Amniotic epithelial cell (primary cell): ENCODE measurements at places on chromosomes 6 and 20.

DNA sequence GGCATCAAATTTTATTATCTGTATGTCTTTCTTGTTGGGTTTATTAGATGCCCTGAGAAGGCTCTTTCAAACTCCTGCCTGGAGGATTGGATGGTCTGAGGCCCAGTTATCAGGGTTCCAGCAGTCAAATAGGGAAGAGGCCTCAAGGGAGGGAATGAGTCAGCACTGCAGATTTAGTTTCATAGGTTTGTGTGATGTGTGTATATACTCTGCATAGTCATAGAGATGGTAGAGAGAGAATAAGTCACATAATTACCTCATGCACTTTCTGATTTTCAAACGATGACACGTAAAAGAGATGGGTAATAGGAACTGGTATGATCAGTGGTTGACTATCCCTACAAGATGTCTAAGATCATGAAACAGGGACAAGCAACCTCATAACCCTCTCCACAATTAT is 82.1 kb downstream of the ADAT2 start:
- peak; percentile 56 for DNase-seq

GRCh38 chr6:126227833-126228702 is 111.8 kb upstream of the CENPW start:
- DNase-seq, result peak; percentile 47

GRCh38 chr6:32854376-32855178 is 585 bp downstream of the PSMB9 start:
- peak; percentile 31 for DNase-seq

GRCh38 chr20:43915211-43916072 is 790 bp downstream of the TOX2 start:
- DNase-seq, result no peak

- no peak for DNase-seq
These were observed 27.6 kb upstream of the SCAF8 start for GRCh38 chr6:154705471-154706113.

DNA sequence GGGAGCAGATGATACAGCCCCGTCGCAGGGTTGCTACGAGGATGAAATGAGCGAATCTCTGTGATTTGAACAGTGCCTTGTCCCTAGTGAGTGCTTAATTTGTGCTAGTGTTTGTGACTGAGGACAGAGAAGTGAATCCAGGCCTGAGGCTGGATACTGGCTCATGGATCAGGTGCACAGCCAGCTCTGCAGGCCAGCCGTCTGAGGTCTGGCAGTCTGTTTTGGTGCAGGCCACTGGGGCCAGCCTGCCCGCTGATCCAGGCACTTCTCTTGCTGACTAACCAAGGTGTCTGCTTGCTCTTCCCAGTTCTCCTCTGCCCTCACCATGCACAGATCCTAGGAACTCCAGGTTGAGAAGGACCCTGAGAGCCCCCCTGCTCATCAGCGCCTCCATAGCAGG is 181.0 kb downstream of the LRFN2 start:
- no peak for DNase-seq

DNA sequence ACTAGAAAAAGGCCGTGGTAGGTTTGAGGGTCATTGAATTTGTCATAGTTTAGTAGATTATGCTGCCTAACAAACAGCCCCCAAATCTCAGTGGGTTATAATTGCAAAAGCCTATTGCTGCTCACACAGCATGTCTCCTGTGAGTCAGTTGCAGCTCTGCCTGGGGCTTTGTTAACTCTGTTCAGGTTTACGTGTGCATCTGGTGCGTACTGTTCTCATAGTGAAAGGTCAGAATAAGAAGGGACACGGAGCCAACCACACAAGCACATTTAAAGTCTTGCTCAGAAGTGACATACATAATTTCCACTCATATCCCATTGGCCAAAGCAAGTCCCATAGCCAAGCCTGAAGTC is 48.1 kb upstream of the BMP2 start:
- no peak for DNase-seq

DNA sequence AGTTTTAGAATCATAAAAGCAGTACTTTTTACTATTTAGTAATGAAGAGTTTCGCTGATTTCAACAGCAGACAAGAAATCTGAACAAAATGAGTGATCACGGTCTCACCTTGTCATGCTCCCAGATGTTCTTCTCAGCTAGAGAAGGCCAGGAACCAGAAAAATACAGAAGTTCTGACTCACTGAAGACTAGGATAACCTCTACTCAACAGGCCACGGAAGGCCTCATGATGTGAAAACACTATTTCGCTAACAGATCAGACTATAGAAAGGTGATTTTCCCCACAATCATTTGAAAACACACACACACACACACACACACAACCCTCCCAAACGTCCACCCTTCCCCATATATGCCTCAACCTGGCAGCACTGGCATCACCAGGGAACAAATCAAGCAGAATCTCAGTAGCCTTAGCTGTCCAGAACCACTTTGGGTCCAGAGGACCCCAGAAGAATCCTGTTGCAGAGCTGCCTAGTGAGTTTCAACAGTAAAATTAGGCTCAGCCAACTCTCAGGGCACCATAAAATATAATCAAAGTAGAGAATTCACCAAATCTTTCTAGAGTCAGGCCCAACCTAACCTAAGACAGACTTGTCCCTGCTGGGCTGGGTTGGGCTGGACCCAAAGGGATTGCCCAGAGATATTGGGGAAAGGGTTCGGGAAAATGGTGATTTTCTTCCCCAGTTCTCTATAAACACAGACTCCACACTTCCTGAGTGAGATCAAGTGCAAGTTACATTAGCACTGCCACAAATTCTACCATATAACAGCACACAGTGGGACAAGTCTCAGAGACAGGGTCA is 7.9 kb downstream of the EXOC2 start:
- DNase-seq, result peak; percentile 87

DNA sequence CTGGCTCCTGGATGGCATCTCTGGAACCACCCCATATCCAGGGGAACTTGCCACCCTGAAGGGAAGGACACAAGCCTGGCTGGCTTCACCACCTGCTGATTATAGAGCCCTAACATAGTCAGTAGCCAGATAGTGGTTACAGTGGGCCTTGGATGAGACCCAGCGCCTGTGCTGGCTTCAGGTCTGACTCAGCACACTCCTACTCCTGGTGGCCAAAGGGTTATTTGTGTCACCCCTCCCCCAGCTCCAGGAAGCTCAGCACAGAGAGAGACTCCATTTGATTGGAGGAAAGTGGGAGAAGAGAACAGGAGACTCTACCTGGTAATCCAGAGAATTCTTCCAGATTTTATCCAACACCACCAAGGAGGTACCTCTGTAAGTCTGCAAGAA is 12.8 kb downstream of the SNX14 start:
- peak; percentile 82 for DNase-seq

DNA sequence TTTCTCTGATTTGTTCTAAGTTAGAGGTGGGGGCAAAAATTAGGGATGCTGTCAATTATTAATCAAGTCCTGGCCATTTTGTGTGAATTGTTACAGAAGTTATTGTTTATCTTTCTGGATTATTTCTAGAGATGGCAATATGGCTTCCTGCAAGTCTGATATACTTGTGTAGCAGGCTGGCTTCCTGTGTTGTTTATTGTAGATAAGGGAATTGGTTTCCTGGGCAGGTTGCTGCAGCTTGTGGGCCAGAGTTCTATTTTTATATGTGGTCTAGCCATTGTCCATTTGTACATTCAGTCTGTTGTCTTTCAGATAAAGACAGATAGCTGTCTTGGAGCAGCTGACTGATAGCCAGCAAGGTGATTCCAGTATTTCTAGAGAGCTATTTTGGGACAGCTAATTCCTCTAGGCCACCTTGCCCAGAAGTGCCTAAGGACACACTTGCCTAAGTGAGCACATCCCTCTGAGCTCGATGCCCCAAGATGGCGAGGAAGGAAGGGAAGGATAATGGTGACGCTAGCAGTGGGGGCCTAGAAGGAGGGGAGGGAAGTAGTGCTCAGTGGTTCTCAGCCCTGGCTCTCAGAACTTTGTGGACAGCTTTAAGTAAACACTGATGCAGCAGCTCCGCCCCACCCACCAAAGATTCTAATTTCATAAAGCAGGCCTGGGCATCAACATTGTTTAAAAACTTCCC is 25.5 kb downstream of the DDO start:
- no peak for DNase-seq

DNA sequence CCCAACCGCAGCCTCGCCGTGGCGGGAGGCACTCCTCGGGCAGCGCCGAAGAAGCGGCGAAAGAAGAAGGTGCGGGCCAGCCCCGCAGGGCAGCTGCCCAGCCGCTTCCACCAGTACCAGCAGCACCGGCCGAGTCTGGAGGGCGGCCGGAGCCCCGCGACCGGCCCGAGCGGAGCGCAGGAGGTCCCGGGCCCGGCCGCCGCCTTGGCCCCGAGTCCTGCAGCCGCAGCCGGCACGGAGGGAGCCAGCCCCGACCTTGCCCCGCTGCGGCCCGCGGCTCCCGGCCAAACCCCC is 525 bp downstream of the PNRC1 start:
- DNase-seq, result no peak

GRCh38 chr6:131758920-131759319 is 48.1 kb upstream of the CTAGE9 start:
- DNase-seq, result no peak

GRCh38 chr20:22100686-22101085 is 395.2 kb downstream of the PAX1 start:
- no peak for DNase-seq

- no peak for DNase-seq
These were observed 121.9 kb downstream of the PHACTR3 start for GRCh38 chr20:59726281-59726595.

- DNase-seq, result peak; percentile 40
These were observed 48.5 kb downstream of the RPF2 start for GRCh38 chr6:111030008-111031007.

- DNase-seq, result no peak
These were observed 43.6 kb upstream of the DEFB112 start for GRCh38 chr6:50093116-50093937.

GRCh38 chr6:22357724-22358189 is 60.9 kb upstream of the PRL start:
- DNase-seq, result no peak

GRCh38 chr6:37102299-37103168 is 67.4 kb upstream of the PIM1 start:
- peak; percentile 79 for DNase-seq

DNA sequence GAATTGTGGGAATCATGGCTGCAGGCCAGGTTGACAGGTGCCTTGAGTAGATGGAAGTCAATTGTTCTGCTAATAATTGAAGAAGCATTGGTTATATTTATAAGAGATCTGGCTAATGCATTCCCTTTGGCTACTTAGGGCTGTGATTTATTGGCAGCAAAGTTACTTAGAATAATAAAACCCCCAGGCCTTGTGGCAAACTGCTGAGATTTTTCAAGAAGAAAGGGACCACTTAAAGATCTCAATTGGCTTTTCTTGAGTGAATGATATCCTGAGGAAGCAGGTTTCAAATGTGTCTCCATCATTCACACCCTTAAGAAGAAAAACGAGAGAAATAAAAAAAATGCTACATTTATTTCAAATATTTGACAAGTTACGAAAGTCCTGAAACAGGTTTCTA is 27.4 kb downstream of the DDO start:
- DNase-seq, result no peak

GRCh38 chr6:27242589-27243265 is 4.8 kb upstream of the PRSS16 start:
- DNase-seq, result no peak

- no peak for DNase-seq
These were observed 44.4 kb downstream of the COL9A1 start for GRCh38 chr6:70258483-70258882.

GRCh38 chr20:14418376-14418775 is 81.0 kb upstream of the FLRT3 start:
- DNase-seq, result no peak

GRCh38 chr6:79410806-79411205 is 126.4 kb downstream of the LCA5 start:
- DNase-seq, result no peak
